Hepatic stellate cell (primary cell): ENCODE measurements at places on chromosomes 5 and 9.

DNA sequence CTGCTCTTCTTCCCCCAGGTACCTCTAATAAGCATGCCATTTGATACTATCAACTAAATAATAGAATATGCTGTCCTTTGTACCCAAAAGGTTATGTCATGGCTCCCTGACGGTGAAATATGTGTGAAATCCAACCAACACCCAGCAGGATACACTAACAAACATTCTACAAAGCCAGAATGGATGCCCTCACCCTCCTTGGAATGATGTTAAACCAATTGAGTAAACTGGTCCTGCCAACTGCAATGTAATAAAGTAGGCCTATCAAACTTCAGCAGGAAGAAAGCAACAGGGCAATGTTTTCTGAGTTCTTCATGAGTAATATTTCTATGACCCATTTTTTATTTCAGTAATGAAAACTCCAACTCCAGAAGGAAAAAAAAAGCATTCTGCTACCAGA is 24.9 kb downstream of the RGMB start:
- no peak for DNase-seq

DNA sequence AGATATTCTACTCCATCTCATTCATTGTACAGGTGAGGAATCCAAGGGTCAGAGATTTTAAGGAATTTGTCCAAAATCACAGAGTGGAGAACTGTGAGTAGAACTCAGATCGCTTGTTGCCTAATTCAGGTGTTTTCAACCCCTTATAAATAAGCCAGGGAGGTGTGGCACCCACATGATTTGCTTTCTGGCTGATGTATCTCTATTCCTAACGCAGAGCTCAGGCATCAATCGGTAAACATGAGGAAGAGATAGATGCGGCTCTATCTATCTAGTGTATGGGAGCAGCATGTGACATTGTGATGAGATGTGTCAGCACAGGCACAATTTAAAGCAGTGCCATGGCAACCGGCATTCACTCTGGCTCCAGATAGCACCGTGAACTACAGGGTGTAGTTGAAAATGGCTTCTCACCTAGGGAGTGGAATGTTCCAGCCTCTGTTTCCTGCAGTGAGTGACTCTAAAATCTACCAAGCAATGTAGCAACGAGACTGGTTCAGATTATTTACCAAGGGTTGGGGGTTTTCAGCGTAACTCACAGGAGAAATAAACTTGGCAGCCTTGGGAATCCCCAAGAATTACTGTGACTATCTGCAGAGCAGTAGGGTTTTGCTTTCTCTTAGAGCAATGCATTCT is 53.4 kb upstream of the SUB1 start:
- DNase-seq: peak; percentile 58

GRCh38 chr9:69014013-69014412 is at the start of gene PRKACG:
Gene PRKACG, minus strand, starts transcription at chr9:69014113. Its CDS starts 21 bp downstream, at chr9:69014092.
- DNase-seq: no peak

DNA sequence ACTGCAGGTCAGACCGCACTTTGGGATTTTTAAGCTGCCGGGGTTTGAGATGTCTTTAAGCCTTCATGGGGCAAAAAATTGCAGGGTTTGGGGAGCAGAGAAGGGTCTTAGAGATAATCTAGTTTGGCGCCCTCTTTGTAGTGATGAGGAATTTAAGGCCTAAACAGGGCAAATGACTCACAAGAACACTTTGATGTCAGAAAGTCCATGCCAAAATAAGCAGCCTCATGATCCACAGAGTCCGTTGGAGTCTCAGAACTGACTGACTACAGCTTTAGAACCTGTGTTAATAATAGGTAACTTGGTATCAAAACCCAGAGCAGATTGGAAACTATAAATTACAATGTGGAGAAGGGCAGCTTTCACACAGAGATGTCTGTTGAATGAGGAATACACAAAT is 35.9 kb upstream of the PTGS1 start:
- no peak for DNase-seq

DNA sequence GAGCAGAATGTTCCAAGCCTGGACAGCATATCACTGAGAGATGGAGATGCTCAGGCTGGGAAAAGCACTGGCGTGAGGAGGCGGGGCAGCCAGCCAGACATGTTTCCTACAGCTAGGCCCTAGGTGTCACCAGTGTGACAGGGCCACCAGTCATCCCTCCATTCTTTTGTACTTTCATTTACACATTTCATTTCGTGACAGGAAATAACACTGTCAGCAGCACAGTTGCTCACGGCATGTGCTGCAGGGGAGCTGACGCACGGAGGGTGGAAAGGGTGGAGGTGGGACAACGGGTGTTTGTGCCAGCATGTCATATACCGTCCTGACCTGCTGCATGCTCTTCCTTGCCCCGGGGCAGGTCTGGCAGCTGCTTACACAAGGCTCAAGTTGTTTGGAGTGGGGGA is 14.8 kb upstream of the CEMIP2 start:
- no peak for DNase-seq

GRCh38 chr9:123710299-123710698 is 219.6 kb downstream of the DENND1A start:
- DNase-seq: peak; percentile 41

DNA sequence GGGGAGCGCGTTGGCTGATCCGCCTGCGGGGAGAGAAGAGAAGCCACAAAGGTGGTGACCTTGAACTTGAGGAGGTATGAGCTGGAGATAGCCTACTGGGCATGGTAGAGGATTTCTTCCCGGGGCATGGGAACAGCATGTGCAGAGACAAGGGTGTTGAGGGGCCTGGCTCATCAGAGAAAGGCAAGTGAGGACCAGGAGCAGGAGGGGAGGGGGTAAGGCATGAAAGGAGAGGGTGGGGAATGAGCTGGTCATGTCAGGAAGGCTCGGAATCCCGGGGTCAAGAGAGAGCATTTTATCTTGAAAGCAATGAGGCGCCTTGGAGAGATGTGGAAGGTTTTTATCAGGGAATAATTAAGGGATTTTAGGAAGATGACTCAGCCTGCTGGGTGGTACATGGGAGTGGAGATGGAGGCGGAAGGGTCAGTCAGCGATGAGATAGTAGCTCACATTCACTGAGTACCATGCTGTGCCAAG is 121.1 kb downstream of the LHX2 start:
- DNase-seq: no peak

DNA sequence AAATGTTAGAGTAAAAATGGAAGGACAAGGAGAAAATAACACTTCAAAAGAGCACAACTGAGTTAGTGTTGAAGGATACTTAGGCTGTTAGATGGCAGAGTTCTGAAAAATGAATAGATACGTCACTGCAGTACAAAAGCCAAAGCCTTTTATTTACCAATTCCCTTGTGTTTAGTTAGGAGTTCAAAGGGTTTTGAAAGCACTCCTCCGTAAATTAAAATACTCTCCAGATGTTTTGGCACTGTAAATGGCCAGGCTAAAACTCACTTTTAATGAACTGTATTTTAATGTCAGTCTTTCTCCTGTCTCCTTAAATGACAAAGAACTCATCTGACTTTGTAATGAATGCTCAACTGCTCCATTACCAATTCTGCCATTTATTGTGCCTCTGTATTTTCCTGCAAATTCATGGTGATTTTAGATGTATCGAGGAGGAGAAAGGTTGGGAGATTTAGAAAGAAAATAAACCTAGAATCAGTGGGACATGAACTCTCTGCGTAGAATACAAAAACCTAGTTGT is 1727.2 kb downstream of the MAT2B start:
- DNase-seq: no peak

DNA sequence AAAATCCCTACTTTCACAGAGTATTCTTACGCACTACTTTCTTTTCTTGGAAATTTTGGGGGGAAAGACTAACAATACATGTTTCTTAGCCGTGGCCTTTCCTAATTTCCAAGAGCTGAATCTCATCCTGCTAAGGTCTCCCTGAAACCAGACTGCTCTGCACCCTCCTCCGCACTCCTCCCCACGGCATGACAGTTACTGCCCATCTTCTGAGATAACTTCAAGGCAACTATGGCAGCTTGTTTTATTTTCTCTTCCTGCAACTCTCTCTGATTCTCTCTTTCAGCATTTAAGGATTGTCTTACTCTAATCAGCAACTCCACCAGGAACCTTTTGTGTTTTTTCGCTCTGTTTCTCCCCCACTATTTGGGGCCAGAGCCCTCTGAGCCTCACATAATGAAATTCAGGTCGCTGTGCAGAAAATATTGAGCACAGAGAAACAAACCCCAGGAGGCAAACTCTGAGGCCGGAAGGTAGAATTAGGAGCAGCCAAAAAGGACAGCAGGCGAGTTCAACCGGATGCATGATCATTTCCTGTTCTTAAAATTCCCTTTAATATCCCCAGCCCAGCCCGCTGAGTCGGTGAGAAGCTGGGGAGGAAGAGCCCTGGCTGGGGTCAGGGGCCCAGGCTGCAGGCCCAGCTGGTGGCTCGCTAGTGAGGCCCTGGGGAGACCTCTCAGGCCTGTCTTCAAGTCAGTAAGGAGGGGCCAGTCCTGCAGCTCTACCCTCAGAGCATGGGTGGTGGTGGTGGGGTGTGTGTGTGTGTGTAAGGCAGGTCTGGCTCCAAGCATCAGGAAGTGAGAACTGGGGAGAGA is 213.6 kb upstream of the S1PR3 start:
- peak; percentile 37 for DNase-seq

DNA sequence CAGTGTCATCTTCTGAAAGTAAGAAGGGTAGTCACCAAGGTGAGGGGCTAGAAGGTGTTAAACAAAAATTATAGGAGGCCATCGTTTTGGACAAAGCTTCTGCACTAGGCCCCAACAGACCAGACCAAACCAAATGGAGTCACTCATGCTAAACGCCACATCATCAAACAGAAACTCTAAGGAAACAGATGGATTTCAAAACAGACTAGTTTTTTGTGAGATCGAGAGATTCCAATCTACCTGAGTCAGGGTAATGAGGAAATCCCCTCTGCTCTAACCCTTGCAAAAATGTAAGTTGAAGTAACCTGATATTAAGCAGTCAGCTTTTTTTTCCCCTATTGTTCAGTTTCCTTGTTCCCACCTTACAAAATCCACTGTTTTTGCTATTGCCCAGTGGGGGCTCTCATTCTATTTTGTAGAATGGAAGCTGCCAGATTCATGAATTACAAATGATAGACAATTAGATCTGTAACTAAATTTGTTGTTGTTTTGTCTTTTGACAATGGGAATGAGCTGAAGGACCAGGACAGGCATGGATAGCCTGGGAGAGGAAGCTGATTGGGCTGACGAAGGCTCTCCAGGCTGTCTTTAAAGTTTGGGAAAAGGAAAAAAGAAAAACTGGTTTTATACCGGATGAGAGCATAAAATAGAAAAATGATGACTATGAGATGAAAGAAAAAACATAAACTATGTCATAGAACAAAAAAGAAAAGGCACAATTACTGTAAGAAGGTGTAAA is 94.7 kb upstream of the ADAMTSL1 start:
- DNase-seq: no peak

DNA sequence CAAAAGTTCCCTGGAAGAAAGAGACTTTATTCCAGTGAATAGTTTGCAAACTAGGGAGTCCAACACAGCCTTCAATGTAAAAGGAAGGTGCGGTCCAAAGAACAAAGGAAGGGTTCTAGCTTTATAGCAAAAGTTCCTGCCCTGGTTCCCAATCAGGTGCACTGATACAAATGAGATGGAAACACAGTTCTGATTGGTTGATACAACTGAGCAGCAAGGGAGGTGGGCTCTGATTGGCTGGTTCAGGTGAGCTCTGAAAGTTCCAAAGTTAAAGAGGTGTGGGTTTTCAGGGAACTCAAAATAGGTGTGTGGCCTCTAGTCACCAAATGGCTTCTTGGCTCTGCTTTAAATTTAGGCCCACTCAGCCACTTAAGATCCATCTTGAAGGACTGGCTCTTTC is 43.1 kb downstream of the P4HA2 start:
- DNase-seq: no peak

GRCh38 chr9:107285286-107285685 is 2.2 kb downstream of the RAD23B start:
- no peak for DNase-seq

- DNase-seq: no peak
Measured at GRCh38 chr5:112064956-112065355, 308.0 kb upstream of the NREP start.

DNA sequence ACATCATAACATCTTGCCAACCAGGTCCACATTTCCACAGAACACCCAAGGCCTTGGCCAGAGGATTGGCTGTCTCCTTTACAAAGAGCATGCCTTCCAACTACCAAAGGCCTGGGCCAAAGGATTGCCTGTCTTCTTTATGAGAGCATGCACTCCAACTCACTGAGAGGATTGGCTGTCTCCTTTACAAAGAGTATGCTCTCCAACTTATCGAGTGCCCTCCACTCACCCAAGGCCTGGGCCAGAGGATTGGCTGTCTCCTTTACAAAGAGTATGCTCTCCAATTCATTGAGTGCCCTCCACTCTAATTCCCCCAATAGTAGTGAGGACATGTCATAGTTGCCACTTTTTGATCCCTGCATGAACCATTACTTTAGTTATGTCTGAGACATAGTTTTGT is 79.9 kb upstream of the TAS2R1 start:
- no peak for DNase-seq

GRCh38 chr5:159838551-159839222 is 77.6 kb upstream of the ADRA1B start:
- no peak for DNase-seq

DNA sequence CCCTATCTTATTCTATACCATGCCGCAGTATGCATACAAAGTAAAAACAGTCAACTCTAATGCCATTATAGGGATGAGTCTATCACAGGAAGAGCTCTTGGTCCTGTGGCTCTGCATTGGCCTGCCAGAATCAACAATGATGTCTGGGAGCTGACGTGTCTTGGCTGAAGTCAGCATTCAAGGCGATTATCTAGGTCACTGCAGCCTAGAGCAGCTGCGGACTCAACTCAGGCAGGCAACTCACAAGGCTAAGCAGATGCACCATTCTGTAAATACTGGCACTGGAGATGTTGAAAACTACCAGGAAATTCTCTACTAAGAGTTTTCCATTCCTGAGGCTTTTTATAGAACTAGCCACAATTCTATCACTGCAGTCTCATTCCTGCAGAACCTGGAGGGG is 13.3 kb downstream of the SPATA9 start:
- DNase-seq: peak; percentile 68

GRCh38 chr5:80403782-80404181 is 4.1 kb upstream of the ZFYVE16 start:
- DNase-seq: no peak

- DNase-seq: no peak
Measured at GRCh38 chr5:127517110-127517479, 345 bp upstream of the PRRC1 start.
